ENCODE measurements at places on chromosomes 4 and X. TPM values are rescaled to one million over a fixed set of nuclear protein-coding genes. Genes with fewer than 3 reads are reported as not detected.

IDS gene
- 66.0 TPM for total RNA-seq

SH3TC1 gene
- total RNA-seq: 50.6 TPM

HSFX3 gene
- total RNA-seq: not detected

ZFP92 gene
- total RNA-seq: 0.25 TPM

NRK gene
- total RNA-seq: 0.49 TPM

CFAP99 gene
- total RNA-seq: not detected

TMPRSS11A gene
- 26.0 TPM for total RNA-seq

CDK16 gene
- 73.9 TPM for total RNA-seq

ANXA3 gene
- total RNA-seq: 11.8 TPM

AMMECR1 gene
- total RNA-seq: 8.1 TPM

NDNF gene
- 4.9 TPM for total RNA-seq

IQSEC2 gene
- total RNA-seq: 22.8 TPM

NDST3 gene
- 0.74 TPM for total RNA-seq

MAGEB10 gene
- total RNA-seq: not detected

Measured in vagina (tissue), 2 donors.